AG20443 (cell line): ENCODE measurements at places on chromosomes 6 and 20.

DNA sequence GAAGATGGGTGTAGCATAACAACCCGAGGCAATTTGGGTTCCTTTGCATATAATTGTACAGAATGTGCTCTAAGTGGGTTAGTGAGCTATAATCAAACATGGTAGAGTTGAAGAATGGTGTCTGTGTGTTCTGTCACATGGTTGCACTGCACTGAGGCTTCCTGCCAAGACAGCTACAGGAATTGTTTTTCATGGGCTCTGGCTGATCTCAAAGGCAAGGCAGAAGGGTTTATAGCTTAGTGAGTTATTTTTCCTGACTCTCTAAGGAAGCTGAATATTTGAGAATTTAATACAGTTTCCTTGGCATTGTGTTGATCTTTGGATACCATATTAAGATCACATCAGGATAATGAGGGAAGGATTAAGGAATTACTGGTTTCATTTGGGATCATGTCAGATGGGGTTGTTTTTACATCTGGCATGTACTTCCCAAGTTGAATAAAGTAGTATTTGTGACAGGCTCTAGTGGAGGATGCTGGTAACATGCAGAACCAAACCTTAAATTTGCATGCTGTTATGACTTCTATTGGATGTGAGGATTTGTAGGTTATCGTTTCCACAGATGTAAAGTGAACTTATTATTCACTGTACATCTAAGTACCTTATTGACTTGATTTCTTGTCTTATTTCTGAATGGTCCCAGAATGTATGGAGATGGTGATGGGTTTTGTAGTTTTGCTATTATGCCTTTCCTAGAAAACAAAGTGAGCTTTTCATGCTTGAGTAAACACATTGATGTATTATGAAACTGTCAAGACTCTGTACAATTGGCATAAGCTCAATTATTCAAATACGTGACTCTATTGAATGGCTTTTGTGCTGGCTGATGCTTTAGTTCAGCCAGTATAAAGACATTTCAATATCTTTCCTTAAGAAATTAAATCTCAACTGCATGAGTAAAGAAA, 43.3 kb downstream of the LRRC1 start:
- no peak for DNase-seq

- DNase-seq = peak; percentile 85
These were observed 8.6 kb downstream of the NKX2-2 start for GRCh38 chr20:21505161-21505809.

DNA sequence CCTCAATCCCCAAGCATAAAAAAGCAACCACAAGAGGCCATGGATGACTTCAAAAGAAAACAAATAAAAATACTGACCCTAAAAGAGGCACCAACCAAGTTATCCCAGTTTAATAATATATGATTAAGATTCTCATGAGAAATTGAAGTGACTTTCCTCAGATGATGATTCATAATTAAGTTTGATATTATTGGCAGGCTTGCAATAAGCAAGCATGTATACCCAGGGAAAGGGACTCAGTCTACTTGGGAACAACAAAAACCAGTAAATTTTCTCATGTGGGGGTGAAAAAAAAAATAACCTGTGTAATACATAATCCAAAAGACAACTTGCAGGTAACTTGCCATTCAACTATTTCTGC, 19.6 kb downstream of the JAG1 start:
- no peak for DNase-seq

DNA sequence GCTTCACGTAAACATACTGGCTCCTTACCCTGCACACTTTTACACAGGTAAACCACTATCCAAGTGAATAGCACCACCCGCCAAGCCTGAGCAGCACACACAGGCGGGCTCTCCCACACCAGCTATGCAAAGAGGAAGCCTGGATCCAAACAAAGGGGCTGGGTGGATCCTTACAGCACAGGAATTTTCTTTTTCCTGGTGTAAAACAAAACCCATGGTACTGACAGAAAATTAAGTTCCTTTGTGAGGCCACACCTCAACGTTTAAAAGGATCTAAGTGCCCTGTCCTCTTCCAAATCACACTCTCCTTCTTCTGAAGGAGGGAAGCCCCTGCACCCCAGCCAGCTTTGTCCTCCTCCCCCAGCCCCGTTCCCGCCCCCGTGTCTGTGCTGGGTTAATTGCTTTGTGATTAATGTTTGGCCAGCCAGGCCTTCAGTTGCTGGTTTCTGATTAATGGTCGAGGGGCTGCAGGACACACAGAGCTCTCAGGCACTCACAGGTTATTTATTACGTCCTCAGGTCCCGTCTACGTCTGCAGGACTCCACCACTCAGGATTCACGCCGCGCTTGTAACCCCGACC, 6.1 kb downstream of the DACT2 start:
- DNase-seq = no peak

DNA sequence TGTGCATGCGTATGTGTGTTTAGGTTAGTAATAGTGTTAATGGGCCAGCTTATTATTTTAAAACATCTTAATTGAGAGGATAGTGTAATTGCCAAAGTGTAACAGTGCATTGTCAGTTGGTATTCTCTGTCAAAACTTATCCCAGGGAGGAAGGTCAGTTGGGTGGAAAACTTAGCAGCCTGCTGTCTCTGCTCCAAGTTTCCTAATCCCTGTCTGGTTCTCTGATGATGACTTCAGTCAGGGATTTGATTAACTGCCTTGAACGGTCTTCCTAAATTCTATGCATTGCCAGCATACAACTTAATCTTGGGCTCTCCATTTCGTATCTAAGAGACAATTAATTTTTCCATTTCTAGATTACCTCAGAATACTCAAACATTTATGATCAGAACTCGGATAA, 51.1 kb downstream of the L3MBTL3 start:
- peak; percentile 21 for DNase-seq

GRCh38 chr6:48113130-48113529, 2.1 kb upstream of the PTCHD4 start:
- no peak for DNase-seq

DNA sequence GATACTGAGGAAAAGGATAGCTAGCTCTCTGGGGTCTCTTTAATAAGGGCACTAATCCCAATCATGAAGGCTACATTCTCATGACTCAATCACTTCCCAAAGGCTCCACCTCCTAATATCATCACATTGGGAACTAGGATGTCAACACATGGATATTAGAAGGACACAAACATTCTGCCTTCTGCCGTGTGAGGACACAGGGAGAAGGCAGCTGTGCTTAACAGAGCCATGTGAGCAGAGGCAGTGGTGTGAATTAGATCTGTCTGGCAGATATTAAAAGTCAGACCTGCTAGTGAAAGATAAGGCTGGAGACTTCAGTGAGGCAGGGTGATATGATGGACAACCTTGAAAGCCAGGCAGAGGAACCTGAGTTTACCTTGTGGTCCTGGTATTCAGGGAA, 341.9 kb downstream of the ARHGAP18 start:
- no peak for DNase-seq

GRCh38 chr6:160581406-160581805, 82.7 kb downstream of the LPA start:
- no peak for DNase-seq

- no peak for DNase-seq
These were observed 41.5 kb downstream of the APCDD1L start for GRCh38 chr20:58473453-58474425.

DNA sequence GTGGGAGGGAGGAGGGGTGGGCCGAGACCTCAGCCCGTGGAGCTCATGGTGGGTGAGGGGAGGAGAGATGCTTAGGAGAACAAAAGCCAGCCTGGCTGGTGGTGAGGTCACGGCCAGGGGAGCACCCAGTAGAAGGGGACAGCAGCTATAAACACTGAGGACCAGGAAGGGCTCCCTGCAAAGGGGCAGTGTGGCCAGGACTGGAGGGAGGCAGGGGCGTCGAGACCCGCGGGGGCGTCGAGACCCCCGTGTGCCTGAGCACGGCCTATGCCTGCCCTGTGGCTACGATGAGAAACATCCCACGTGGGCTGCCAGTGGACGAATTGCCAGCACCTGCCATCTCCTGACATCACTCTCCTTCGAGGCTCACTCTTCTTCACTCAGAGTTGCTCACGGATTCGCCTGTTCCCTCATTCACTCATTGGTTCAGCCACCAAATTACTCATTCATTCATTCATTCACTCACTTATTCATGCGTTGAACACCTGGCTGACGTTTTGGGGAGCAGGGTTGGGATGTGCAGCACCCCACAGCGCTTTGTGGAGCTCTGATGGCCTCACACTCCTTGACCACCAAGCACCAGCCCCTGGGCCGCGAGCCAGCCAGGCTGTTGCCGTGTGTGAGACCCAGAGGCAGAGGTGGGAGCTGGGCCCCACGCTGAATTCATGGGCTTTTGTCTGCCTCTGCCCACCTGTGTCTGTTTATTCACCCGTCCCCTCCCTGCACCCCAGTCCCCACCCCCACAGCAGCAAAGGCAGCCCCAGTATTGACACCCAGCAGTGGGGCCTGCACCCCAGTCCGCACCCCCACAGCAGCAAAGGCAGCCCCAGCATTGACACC, 61.2 kb upstream of the BHLHE23 start:
- no peak for DNase-seq

DNA sequence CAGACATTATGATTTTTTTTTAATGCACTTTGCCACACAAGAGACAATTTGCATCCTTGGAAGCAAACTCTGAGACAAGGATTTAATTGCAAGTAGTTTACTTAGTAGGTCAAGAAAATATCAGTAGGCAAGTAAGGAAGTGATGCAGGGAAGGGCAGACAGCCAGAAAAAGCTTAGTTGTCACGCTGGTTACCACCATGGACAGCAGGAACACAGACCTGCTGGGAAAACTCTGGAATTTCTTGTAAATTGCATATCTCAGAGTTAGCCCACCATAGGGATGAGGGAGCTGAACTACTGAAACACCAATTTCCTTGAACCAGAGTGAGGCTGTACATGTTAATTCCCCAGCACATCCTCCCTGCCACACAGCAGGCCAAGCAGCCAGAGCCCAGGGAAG, 92.7 kb downstream of the L3MBTL3 start:
- no peak for DNase-seq
